ENCODE measurements at places on chromosomes 5 and 9. TPM values are rescaled to one million over a fixed set of nuclear protein-coding genes. Genes with fewer than 3 reads are reported as not detected.

The FRMPD1 gene
- polyA plus RNA-seq: not detected

- DNase-seq: no peak
- H3K27ac ChIP-seq: peak overlapping the region; percentile 69
- H3K4me1 ChIP-seq: peaks cover 81% of the 10 kb centered on the region
- H3K36me3 ChIP-seq: no peaks in the 10 kb centered on the region
- H3K4me3 ChIP-seq: no peak overlapping the region
These were observed 55.2 kb downstream of the ERBIN start for GRCh38 chr5:65981548-65981947.

The CAST gene
- 133 TPM for polyA plus RNA-seq

DNA sequence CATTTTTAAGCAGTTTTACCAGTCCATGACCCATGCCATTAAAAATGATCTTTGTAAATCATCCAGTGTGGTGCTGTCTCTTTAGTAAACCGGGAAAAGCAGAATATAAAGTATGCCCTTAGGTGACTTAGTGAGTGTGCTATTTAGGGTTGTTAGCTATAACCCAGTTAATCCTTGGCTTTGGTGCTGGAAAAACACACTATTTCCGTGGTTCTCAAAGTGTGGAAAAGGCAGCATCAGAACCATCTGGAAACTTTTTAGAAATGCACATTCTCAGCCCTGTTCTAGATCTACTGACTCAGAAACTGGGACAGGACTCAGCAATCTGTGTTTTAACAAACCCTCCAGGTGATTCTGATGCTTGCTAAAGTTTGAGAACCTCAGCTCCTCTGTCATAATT lies 123.6 kb upstream of the ZNF608 start:
- peaks cover 35% of the 10 kb centered on the region for H3K4me1 ChIP-seq
- no peak for DNase-seq
- no peak overlapping the region for H3K4me3 ChIP-seq
- H3K27ac ChIP-seq: no peak overlapping the region

The CNTNAP3B gene
- polyA plus RNA-seq: not detected

DNA sequence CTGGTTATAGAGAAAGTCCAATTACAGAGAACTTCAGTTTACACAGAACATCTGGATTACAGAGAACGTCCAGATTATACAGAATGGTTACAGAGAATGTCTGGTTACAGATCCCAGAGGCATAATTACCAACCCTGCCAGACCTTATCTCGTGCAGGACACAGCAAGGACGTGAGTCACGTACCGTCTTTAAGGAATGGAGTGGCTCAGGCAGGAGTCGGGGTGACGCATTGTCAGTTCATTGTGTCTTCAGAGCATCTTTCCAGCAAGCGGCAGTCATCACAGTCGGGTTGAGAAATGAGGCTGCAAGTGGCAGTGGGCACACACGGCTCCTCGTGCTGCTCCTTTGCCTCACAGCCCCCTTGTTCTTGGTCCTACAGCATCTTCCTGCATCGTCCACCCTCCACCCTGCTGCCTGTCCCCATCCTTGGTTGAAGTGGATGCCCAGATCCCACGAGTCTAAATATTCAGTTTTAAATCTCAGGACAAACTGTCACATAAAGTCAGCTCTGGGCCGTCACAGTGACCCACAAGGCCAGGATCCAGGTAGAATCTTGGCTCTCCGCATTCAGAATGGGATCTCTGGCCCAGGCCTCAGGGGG lies 30.0 kb upstream of the SLC6A19 start:
- peaks cover 18% of the 10 kb centered on the region for H3K4me1 ChIP-seq
- peak overlapping the region; percentile 47 for H3K4me3 ChIP-seq
- peaks cover 14% of the 10 kb centered on the region for H3K27me3 ChIP-seq
- no peaks in the 10 kb centered on the region for H3K36me3 ChIP-seq
- no peak for DNase-seq

The TRAF1 gene
- polyA plus RNA-seq: 0.67 TPM

The NUDCD2 gene
- 56.3 TPM for polyA plus RNA-seq

DNA sequence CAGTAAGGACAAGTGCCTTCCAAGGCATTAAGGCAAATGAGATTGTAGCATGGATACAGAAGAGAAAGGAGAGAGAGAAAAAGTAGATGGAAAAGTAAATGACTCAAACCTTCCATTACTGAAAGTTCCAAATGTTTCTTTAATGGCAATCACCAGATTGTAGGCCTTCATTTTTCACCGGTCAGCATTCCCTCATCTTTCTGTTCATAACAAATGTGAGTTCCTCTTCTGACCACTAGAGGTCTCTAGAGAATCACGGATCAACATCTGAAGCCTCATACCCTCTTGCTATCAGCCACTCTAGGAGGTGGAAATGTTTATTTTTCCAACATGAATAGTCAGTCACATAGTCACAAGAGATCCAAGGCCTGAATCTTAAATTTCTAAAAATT lies 73.6 kb upstream of the RPS23 start:
- peaks cover 5% of the 10 kb centered on the region for H3K27me3 ChIP-seq
- H3K36me3 ChIP-seq: no peaks in the 10 kb centered on the region
- H3K4me3 ChIP-seq: no peak overlapping the region
- H3K27ac ChIP-seq: no peak overlapping the region
- peaks cover 34% of the 10 kb centered on the region for H3K4me1 ChIP-seq
- peak; percentile 34 for DNase-seq

DNA sequence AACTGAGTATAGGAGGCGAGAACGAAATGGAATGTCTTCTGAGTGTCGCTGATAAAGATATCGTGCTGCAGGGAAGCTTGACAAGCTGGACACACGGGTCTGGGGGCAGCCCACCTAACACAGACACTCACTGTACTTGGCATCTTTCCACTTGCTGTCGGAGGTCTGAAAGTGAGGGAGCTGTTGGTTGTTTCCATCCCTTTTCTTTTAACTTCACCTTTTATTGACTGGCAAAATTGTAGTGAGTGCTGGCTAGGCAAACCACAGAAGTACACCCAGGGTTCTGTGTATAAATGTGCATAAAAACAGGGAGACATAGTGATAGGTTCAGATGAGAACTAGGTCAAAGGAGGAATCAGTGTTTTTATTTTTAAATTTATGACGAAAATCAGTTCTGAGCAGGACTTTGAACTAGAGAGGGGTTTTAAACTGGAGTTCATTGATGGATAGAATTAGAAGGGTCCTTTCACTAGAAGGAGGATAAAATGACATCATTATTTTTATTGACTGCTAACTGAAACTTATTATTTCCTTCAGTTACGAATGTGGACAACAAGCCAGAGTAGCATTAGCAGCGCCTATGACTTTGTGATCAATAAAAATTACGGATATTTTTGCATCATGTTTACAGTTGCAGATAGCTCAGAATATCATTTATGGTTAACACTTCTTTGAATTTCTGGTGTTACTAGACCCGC lies 817 bp downstream of the GAPVD1 start:
- H3K27me3 ChIP-seq: peaks cover 10% of the 10 kb centered on the region
- peaks cover 59% of the 10 kb centered on the region for H3K4me1 ChIP-seq
- H3K36me3 ChIP-seq: peaks cover 4% of the 10 kb centered on the region
- DNase-seq: no peak
- peak overlapping the region; percentile 99 for H3K4me3 ChIP-seq
- peak overlapping the region; percentile 78 for H3K27ac ChIP-seq

- H3K4me1 ChIP-seq: peaks cover 49% of the 10 kb centered on the region
- peaks cover 10% of the 10 kb centered on the region for H3K27me3 ChIP-seq
- peak overlapping the region; percentile 91 for H3K4me3 ChIP-seq
- no peaks in the 10 kb centered on the region for H3K36me3 ChIP-seq
- DNase-seq: peak; percentile 29
These were observed 2.3 kb upstream of the SLC23A1 start for GRCh38 chr5:139385061-139386049.

DNA sequence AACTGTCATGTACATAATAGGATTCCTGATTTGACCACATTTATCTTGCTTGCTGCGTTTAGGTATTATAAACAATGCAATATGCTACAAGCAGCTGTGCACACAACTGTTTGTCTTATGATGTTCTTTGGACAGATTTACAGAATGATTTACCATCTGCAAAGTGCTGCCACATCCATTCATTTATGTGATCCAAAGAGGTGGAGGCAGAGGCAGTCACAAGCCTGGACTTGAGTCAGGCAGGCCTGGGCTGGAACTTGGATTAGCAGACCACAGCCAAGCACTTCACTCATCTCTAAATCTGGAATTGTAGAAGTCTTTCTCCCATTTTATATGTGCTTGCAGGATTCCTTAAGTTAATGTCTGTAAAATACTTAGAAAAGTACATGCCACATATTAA lies 149.0 kb downstream of the INSYN2B start:
- no peak for DNase-seq
- peak overlapping the region; percentile 33 for H3K27ac ChIP-seq
- H3K4me1 ChIP-seq: peaks cover 14% of the 10 kb centered on the region
- peaks cover 2% of the 10 kb centered on the region for H3K27me3 ChIP-seq

DNA sequence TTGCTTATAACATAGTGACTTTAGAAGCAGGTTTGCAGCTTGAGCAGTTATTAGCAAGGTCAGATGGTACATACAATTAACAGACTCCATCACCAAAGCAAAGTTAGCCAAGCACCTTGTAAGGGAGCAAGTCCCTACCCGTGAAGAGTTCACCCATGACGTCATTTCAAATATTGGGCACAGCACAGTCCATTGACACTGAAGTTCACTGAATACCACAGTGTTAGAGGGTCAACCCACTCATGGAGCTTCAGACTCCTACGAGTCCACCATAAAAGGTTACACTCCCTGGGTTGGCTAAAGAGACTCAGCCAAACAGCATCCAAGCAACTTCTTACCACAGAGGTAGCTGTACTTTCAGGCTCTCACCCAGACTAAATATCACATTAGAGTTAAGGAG lies 77.5 kb downstream of the GALNT10 start:
- peaks cover 89% of the 10 kb centered on the region for H3K4me1 ChIP-seq
- peaks cover 14% of the 10 kb centered on the region for H3K36me3 ChIP-seq
- H3K4me3 ChIP-seq: no peak overlapping the region
- H3K27ac ChIP-seq: no peak overlapping the region
- peaks cover 2% of the 10 kb centered on the region for H3K27me3 ChIP-seq

DNA sequence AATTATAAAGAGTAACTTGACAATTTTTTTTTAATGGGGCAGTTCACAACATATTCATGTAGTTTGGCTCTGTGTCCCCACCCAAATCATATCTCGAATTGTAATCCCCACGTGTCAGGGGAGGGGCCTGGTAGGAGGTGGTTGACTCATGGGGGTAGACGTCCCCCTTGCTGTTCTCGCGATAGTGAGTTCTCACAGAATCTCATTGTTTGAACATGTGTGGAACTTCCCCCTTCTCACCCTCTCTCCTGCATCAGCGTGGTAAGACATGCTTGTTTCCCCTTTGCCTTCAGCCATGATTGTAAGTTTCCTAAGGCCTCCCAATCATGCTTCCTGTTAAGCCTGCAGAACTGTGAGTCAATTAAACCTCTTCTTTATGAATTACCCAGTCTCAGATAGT lies 40.7 kb downstream of the FBXW11 start:
- peak; percentile 20 for DNase-seq
- no peaks in the 10 kb centered on the region for H3K36me3 ChIP-seq

GRCh38 chr9:128762671-128763449 lies 8.9 kb downstream of the ZER1 start:
- H3K27ac ChIP-seq: peak overlapping the region; percentile 24
- no peak for DNase-seq
- H3K27me3 ChIP-seq: no peaks in the 10 kb centered on the region
- no peak overlapping the region for H3K4me3 ChIP-seq

The GPX8 gene
- polyA plus RNA-seq: not detected

DNA sequence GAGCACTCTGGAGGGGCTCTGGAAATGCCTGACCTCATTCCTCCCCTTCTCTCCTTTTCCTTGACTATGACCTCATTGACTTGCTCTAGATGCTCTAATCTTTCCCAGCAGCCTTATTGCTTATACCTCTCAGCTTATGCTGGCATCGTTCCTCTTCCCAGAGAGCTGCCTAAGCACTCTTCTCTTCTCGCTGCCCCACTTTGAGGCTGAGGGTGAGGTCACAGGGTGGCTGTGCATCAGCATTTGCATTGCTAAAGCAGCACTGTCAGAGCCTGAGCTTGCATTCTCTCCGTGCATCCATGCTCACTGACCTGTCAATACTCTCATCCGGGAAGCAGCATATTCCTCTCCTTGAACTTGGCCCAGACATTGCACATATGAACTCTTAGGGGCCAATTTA lies 96.4 kb upstream of the NTRK2 start:
- no peak overlapping the region for H3K4me3 ChIP-seq
- H3K36me3 ChIP-seq: no peaks in the 10 kb centered on the region
- no peak for DNase-seq
- no peak overlapping the region for H3K27ac ChIP-seq

DNA sequence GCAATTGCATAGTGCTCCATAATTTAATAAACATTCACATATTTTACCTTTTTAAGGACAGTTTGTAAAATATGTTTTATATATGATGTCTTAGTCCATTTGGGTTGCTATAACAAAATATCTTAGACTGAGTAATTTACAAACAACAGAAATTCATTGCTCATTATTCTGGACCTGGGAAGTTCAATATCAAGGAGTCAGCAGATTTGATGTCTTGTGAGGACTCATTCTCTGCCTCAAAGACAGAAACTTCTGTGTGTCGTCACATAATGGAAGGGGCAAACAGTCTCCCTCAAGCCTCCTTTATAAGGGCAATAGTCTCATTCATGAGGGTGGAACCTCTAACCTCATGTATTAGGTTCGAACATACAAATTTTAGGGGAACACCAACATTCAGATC lies 455.9 kb downstream of the TAF11L14 start:
- no peak overlapping the region for H3K4me3 ChIP-seq
- H3K27me3 ChIP-seq: no peaks in the 10 kb centered on the region
- H3K27ac ChIP-seq: no peak overlapping the region
- DNase-seq: no peak
- no peaks in the 10 kb centered on the region for H3K4me1 ChIP-seq

The CDC25C gene
- 2.3 TPM for polyA plus RNA-seq

DNA sequence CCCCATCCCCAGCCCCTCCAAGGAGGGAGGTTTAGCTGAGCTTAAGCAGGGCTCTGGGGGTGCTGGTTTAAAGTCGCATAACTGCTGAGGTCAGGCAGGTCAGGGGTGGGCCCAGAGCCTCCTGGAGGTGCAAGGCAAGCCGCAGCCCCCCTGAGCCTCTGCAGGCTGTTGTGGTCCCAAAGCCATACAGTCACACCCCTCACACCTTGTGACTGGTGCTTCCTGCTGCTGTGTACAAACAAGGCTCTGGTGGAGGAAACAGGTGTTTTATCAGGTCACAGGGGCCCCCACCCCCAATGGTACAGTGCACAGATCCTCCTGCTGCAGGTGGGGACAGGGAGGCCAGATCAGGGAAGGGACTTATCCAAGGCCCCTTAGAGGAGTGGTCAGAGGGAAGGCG lies 8.0 kb downstream of the TCF7 start:
- peak; percentile 77 for DNase-seq
- H3K36me3 ChIP-seq: peaks cover 6% of the 10 kb centered on the region
- peaks cover 2% of the 10 kb centered on the region for H3K27me3 ChIP-seq
- H3K4me3 ChIP-seq: peak overlapping the region; percentile 69
- peaks cover 93% of the 10 kb centered on the region for H3K4me1 ChIP-seq

GRCh38 chr5:74056789-74057164 lies 430.8 kb downstream of the ARHGEF28 start:
- H3K36me3 ChIP-seq: no peaks in the 10 kb centered on the region
- H3K27me3 ChIP-seq: peaks cover 2% of the 10 kb centered on the region
- H3K4me3 ChIP-seq: no peak overlapping the region
- no peaks in the 10 kb centered on the region for H3K4me1 ChIP-seq
- DNase-seq: no peak
